Progenitor cell of endocrine pancreas (in vitro differentiated cells): ENCODE measurements at places on chromosomes 4 and X. TPM values are rescaled to one million over a fixed set of nuclear protein-coding genes. Genes with fewer than 3 reads are reported as not detected.

The VCX2 gene
- not detected in 2 replicates for total RNA-seq

The YIPF6 gene
- 44.5 and 47.2 TPM in 2 replicates for total RNA-seq

The PRDM8 gene
- total RNA-seq, result 0.31 and 0.38 TPM in 2 replicates

The IKBKG gene
- total RNA-seq, result 16.7 and 19.1 TPM in 2 replicates

The CDKL2 gene
- 3.0 and 3.6 TPM in 2 replicates for total RNA-seq

The TBC1D8B gene
- total RNA-seq, result 6.6 and 6.8 TPM in 2 replicates

The LRAT gene
- 22.6 and 23.3 TPM in 2 replicates for total RNA-seq

The USP17L19 gene
- not detected in 2 replicates for total RNA-seq

DNA sequence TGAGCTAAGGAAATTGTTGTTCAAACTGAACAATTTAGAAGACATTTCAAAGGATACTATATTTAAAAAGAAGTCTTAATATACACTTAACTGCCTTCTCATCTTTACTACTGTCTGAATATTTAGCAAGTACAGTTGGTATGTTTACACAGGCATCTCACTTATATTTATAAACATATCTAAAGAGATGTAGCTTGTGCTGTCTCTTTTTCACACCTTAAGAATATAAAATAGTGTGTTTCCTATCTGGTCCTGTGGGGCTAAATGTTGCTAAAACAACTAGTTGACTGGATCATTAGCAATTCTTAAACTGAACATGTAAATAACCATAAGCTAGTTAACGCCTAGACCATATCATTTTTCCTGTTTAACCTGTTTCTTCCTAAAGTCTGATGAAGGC lies 336.3 kb downstream of the PPP3CA start:
- no peaks in the 10 kb centered on the region for H3K36me3 ChIP-seq
- no peaks in the 10 kb centered on the region for H3K27me3 ChIP-seq
- no peak overlapping the region for H3K4me3 ChIP-seq
- no peak overlapping the region for H3K27ac ChIP-seq
- no peaks in the 10 kb centered on the region for H3K4me1 ChIP-seq

GRCh38 chr4:169566021-169566818 lies 46.2 kb downstream of the NEK1 start:
- H3K4me1 ChIP-seq, result no peaks in the 10 kb centered on the region
- no peak overlapping the region for H3K4me3 ChIP-seq
- no peak for DNase-seq
- H3K27ac ChIP-seq, result no peak overlapping the region

DNA sequence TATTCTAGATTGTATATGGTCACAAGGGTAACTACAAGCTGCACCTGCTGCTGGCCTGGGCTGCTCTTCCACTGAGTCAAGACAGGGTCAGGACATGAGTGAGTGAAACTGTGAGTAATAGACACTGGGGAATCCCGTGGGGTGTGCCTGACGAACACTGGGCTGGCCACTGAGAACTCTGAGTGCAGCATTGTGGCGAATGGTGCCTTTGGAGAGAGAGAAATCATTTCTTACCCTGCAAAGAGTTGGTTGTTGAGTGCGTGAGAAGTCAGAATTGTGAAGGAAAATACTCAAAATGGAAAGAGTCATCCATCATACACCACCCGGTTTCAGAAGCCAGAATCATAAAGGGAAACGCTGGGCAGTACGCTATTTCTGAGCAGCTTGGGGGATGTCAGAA lies 43.1 kb upstream of the LSM6 start:
- no peak overlapping the region for H3K27ac ChIP-seq
- no peak overlapping the region for H3K4me3 ChIP-seq
- H3K27me3 ChIP-seq, result peaks cover 3% of the 10 kb centered on the region
- no peaks in the 10 kb centered on the region for H3K4me1 ChIP-seq

GRCh38 chr4:53168228-53168627 lies 197.6 kb downstream of the SCFD2 start:
- H3K27me3 ChIP-seq, result no peaks in the 10 kb centered on the region
- DNase-seq, result no peak
- H3K27ac ChIP-seq, result no peak overlapping the region
- peaks cover 2% of the 10 kb centered on the region for H3K36me3 ChIP-seq
- no peak overlapping the region for H3K4me3 ChIP-seq
- H3K4me1 ChIP-seq, result no peaks in the 10 kb centered on the region

DNA sequence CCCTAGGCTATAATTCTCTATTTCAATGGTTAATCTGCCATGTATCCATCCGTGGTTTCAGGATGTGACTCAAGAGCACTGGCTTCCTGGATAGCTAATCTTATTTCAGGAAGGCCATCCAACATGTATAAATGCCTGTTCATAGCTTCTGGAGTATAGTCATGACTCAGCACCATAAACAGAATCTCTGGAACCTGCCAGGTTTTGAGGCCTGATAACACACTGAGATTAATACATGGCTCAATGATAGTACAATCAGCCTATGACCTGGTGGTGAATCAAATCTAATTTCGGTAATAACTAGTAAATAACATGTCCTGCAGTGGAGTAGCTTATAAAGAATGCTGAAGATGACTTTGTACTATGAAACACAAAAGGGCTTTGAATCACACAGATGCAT lies 5.7 kb upstream of the IL13RA2 start:
- H3K4me3 ChIP-seq, result no peak overlapping the region
- H3K4me1 ChIP-seq, result no peaks in the 10 kb centered on the region
- no peaks in the 10 kb centered on the region for H3K27me3 ChIP-seq
- no peak overlapping the region for H3K27ac ChIP-seq
- no peak for DNase-seq

GRCh38 chr4:99853999-99854398 lies 37.4 kb downstream of the DAPP1 start:
- H3K4me1 ChIP-seq, result peaks cover 9% of the 10 kb centered on the region
- peaks cover 3% of the 10 kb centered on the region for H3K27me3 ChIP-seq
- H3K27ac ChIP-seq, result no peak overlapping the region
- no peak for DNase-seq

DNA sequence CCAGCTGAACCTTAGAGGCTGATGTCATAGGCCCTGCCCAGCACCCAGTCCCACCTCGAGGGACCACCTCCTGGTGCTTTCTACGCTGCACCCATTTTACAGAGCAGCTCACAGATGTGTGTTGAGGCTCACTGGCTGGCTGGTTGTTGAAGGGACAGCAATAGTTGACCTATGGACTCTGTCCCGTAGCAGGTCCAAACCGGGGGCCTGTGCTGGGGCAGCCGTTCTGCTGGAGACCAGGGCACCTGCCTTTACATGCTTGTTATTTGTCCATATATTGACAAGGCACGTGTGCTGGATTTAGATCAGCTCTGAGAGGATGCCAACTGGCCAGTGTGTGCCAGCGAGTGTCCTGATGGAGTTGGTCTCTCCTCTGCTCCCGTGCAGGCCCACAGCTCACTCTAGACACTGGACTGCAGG lies 58.1 kb downstream of the TNIP2 start:
- H3K4me3 ChIP-seq, result no peak overlapping the region
- H3K4me1 ChIP-seq, result peaks cover 4% of the 10 kb centered on the region
- no peak overlapping the region for H3K27ac ChIP-seq

- no peak overlapping the region for H3K4me3 ChIP-seq
- DNase-seq, result no peak
- H3K4me1 ChIP-seq, result no peaks in the 10 kb centered on the region
These were observed 26.0 kb upstream of the IQCM start for GRCh38 chr4:149841686-149842085.

- H3K4me3 ChIP-seq, result no peak overlapping the region
- no peak overlapping the region for H3K27ac ChIP-seq
- H3K4me1 ChIP-seq, result no peaks in the 10 kb centered on the region
- H3K27me3 ChIP-seq, result peaks cover 34% of the 10 kb centered on the region
- no peaks in the 10 kb centered on the region for H3K36me3 ChIP-seq
- DNase-seq, result no peak
These were observed 7.4 kb downstream of the DOK7 start for GRCh38 chr4:3470244-3471097.

DNA sequence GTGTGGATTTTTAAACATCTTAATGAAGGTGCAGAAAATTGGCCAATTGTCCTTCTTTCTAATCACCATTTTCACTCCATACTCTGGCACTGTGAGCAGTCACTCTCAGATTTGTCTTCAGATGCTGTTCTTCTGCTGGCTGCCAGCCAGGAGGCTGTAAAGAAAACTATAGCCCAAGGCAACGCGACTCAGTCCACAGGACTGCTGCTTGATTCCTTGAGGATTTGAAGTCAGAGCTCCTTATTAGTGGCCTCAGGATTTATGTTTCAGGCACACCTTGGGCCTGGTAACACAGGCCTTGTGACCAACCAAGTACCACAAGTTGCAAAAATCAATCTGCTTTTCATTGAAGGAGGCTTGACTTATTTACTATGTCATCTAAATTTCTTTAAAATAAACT lies 342.6 kb downstream of the GPM6A start:
- H3K4me1 ChIP-seq, result no peaks in the 10 kb centered on the region
- no peak overlapping the region for H3K4me3 ChIP-seq
- no peaks in the 10 kb centered on the region for H3K27me3 ChIP-seq
- no peak overlapping the region for H3K27ac ChIP-seq

DNA sequence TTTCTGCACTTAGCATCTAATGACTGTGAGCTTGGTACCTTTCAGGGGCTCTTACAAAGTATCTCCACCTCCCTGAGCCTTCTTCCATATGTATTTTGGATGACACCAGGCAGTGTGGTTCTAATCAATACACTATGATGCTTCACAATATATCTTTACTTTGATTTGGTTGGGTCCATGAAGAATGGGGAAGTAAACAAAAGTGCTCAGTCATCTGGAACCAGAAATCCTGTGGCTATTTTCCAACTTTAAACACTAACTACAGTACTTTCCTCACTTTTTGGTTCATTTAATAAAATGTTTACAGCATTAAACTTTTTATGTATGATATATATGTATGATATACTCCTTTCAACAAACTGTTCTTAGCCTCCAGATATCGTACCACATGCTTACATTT lies 216.4 kb upstream of the AFF2 start:
- no peaks in the 10 kb centered on the region for H3K27me3 ChIP-seq
- no peaks in the 10 kb centered on the region for H3K36me3 ChIP-seq
- no peaks in the 10 kb centered on the region for H3K4me1 ChIP-seq
- DNase-seq, result no peak

GRCh38 chrX:97238632-97239031 lies 354.9 kb downstream of the RPA4 start:
- no peak overlapping the region for H3K4me3 ChIP-seq
- H3K4me1 ChIP-seq, result peaks cover 3% of the 10 kb centered on the region
- no peak overlapping the region for H3K27ac ChIP-seq
- peaks cover 2% of the 10 kb centered on the region for H3K36me3 ChIP-seq

DNA sequence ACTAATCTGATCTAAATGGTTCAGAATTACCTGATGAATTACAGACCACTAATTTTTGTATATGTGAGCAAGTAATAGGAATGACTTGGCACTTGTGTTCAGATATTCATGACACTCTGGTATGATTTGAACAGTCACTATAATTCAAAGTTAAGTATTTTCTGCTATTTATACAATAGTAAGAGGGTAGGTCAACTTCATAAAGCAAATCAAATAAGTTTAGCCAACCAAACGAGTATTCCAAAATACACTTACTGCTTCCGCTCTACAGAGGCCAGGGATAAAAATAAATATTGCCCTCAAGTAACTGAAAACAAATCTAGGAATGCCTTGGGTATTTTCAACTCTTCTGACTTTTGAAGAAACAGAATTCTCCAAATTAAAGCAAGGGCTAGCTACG lies 9.1 kb downstream of the EMCN start:
- H3K27me3 ChIP-seq, result no peaks in the 10 kb centered on the region
- H3K4me1 ChIP-seq, result peaks cover 3% of the 10 kb centered on the region
- H3K36me3 ChIP-seq, result no peaks in the 10 kb centered on the region
- DNase-seq, result no peak
- no peak overlapping the region for H3K4me3 ChIP-seq
- no peak overlapping the region for H3K27ac ChIP-seq

DNA sequence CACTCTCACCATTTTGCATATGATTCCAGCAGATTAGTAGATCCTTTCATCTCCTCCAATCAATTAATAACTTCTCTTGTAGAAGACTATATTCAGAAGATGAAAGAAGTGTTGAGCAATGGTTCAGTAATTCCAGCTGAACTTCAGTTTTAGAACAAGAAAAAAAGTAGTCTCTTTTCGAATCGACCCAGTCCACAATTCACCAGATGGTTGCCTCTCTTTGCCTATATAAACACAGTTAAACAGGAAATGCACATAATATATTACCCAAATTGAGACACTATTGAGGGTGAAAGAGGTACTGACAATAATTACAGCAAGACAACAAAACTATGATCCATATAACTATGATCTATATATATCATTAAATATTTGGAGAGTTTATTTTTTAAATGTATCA lies 16.8 kb upstream of the FAM241A start:
- no peak for DNase-seq
- peaks cover 6% of the 10 kb centered on the region for H3K27me3 ChIP-seq
- no peak overlapping the region for H3K27ac ChIP-seq
- H3K36me3 ChIP-seq, result no peaks in the 10 kb centered on the region
- no peak overlapping the region for H3K4me3 ChIP-seq

GRCh38 chr4:77125961-77126360 lies 31.0 kb upstream of the CCNG2 start:
- H3K4me3 ChIP-seq, result no peak overlapping the region
- peaks cover 5% of the 10 kb centered on the region for H3K27me3 ChIP-seq
- peaks cover 5% of the 10 kb centered on the region for H3K4me1 ChIP-seq
- no peaks in the 10 kb centered on the region for H3K36me3 ChIP-seq

DNA sequence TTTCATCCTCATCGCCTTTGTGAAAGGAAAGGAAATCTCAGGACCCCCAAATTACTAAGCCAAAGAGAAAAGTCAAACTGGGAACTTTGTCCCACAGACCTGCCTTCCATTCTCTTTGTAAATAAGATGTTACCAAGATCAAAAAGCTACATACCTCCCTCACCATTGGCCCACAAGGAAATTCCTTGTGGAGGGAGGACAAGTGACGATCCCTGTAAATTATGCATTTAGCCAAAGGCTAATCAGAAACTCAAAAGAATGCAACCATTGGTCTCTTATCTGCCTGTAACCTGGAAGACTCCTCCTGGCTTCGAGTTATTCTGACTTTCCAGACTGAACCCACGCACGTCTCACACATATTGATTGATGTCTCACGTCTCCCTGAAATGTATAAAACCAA lies 70.3 kb downstream of the SHOX start:
- no peaks in the 10 kb centered on the region for H3K4me1 ChIP-seq
- H3K4me3 ChIP-seq, result no peak overlapping the region
- H3K27ac ChIP-seq, result no peak overlapping the region

DNA sequence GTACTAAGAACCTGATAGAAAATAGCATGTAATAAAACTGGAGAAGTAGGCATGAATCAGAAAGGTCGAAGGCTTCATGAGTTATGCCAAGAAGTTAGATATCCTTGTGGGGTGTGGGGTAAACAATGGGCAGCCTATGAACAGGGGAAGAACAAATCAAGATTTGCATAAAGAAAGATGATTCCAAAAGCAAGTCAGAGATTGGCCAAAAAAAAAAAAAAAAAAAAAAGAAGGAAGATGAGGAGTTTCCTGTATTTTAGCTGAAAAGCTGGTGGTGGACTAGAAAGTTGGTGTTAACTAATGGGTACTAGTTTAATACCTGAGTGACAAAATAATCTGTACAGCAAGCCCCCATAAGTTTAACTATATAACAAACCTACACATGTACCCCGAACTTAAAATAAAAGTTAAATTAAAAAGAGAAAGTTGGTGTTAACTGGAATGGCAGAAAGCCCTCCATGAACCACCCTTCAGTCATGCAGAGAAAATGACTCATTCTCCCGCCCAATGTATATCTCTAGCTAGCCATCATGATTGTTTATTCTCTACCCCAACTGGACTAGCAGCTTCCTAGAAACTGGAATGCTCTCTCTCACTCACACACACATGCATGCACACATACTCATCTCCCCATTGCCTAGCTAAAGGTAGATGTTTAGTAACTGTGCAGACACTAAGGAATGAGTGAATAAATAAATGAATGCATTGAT lies 41.7 kb downstream of the ATP11C start:
- H3K36me3 ChIP-seq, result no peaks in the 10 kb centered on the region
- H3K4me1 ChIP-seq, result peaks cover 3% of the 10 kb centered on the region
- H3K27me3 ChIP-seq, result no peaks in the 10 kb centered on the region
- H3K4me3 ChIP-seq, result no peak overlapping the region
- DNase-seq, result no peak
